ENCODE measurements at places on chromosomes 4 and X.

DNA sequence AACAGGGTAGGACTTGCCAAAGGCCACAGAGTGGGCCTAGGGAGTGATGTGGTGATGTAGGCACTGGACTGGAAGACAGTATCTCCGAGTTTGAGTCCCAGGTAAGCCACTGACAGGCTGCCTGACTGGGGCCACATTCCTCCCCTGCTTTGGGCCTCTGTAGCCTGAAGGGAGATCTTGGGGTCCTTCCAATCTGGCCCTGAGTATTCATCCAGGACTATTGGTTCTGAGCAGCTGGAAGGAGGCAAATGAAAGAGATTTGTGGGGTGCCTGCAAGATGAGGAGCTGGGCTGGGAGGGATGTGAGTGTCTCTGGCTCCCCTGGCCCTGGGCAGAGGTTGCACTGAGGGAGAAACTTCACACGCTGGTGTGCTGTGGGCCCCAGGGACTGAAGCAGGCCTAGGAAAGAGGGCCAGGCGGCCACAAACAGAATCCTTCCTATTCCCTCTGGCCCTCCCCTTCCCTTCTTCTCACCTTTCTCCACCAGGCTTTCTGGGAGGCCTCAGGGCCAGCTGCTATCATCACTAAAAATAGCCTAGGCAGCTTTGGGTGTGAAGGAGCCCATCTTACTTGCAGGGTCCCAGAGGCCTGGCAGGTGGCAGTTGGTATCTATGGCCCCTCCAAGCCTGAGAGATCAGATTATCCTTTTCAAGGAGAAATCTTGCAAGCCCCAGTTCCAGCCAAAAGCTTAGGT lies 70.1 kb downstream of the PJA1 start:
- no peak for DNase-seq

GRCh38 chr4:163558539-163559044 lies 64.1 kb downstream of the TMA16 start:
- no peak for DNase-seq

DNA sequence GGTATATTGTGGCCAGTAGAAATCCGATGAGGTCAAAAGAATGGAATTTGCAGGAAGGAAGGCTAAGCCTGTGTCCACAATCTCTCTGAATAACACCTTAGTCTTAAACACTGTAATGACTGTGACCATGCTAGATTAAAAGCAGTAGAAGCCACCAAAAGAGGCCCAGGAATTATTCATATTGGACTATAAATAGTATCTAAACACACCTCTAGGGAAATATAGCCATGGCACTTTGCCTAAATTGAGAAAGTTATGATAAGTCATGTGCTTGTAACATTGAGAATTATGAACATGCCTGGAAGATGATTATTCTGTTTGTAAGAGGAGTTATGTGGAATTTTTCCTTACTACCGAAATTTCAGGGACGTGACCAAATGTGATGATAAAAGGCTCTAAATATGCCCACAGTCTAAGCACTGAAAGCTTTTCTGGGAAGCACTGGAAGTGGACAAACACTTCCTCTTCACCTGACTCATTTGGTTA lies 298.5 kb downstream of the KCTD8 start:
- DNase-seq, result no peak

DNA sequence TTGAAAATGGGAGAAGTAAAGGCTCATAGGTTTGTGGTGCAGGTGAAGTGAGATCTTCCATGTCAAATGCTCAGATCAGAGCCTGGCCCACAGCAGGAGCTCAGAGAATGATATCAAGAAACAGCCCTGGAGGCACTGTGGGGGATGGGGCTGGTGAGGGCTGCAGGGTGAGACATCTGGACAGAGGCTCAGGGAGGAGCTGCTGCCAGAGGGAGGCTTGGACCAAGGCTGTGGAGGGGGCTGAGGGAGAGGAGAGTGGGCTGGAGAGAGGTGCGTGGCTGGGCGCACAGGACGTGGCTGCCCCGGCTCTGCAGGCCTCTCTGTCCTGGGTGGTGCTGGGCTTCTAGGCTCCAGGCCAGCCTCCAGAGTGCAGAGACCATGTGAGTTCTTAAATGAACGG lies 5.6 kb downstream of the SORCS2 start:
- no peak for DNase-seq

GRCh38 chr4:57905965-57906364 lies 795.8 kb upstream of the IGFBP7 start:
- no peak for DNase-seq

- DNase-seq, result no peak
Observed at GRCh38 chr4:83413676-83414075, 41.9 kb downstream of the HELQ start.

- DNase-seq, result no peak
Observed at GRCh38 chr4:99722006-99722405, 64.4 kb upstream of the C4orf54 start.

- no peak for DNase-seq
Observed at GRCh38 chr4:71369536-71369935, 30.7 kb downstream of the SLC4A4 start.

GRCh38 chrX:35499071-35499862 lies 298.9 kb upstream of the MAGEB16 start:
- no peak for DNase-seq

- no peak for DNase-seq
Observed at GRCh38 chr4:76470064-76470463, 35.0 kb downstream of the SHROOM3 start.

DNA sequence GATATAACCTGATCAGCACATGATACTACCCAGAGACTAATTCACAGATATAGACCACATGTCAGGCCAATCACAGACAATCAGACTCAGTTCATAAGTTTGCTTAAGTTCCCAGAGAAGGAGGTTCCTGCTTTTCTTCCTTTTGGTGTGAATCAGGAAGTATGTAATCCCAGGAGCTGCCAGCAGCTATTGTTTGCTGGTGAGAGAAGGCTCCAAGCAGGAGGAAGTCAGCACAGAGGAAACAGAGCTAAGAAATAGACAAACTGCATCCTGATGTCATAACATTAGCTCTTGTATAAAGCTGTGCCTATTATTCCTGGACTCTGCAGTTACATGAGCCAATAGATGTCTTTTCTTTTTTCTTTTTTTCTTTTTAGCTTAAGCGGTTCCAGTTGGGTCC lies 50.9 kb downstream of the UCHL1 start:
- DNase-seq, result no peak

- DNase-seq, result no peak
Observed at GRCh38 chr4:67521506-67521905, 23.8 kb downstream of the CENPC start.

DNA sequence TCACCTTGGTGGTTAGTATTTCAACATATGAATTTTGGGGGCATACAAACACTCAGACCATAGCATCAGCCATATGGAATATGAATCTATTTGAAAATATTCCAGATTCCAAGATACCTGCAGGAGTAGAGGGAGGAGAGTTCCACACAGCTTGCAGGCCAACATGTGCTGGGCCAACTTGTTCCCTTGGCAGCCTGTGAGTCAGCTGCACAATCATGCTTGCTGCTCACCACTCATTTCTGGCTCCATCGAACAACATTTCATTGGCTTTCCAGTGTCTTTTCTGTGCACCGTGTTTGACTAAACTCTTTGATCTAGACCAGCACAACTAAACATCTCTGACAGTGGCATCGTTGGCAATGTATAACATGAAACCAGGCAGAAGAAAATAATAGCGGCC lies 282.5 kb upstream of the RASGEF1B start:
- no peak for DNase-seq

DNA sequence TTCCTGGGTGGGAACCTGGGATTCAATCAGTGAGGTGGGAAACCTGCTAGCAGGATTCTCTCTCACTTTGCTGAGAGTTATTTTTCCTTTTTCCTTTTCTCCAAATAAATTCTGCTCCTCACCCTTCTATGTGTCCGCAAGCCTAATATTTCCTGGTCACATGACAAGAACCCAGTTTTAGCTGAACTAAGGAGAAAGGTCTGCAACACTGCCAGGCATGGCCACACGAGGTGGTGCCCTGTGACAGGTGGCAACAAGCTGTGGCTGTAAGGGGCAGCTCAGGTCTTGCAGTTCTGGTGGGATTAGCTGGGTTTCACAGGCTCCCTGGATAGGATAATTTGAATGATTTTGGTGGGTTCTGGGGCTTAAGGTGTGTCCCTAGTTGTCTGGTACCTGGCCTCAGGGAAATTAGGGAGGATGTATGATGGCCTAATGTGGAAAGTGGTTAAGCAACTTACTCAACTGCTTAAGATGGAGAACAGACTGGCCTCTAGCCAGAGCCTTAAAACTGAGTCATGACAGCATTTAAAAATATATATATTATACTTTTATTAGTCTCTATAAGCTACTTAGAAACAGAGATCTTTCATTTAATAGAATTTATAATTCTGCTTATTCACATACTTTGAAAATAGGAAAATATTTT lies 215.0 kb downstream of the IL15 start:
- no peak for DNase-seq

GRCh38 chr4:139975830-139976272 lies 178.1 kb downstream of the MAML3 start:
- no peak for DNase-seq

GRCh38 chrX:102129473-102129872 lies 4.0 kb downstream of the TCEAL2 start:
- DNase-seq, result no peak

DNA sequence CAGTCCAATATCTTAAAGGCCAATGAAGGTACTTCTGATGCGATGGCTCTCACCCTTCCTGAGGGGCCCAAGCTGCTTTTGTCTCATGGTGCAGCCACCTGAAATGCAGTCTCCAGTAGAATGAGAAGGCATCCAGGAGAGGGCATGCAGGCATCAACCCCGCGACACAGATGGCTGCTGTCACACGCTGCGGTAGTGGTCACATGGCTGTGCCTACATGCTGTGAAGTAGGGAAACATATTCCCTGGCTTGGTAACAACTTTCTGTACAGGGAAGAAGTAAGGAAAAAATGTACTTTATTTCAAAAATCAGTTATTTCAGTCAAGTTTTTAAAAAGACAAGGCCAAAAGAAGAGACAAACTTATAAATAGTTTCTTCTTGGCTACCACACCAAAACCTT lies 139.9 kb downstream of the TRIML1 start:
- no peak for DNase-seq

GRCh38 chr4:95421869-95422268 lies 126.9 kb downstream of the UNC5C start:
- no peak for DNase-seq

- no peak for DNase-seq
Observed at GRCh38 chr4:183181081-183181480, 82.0 kb downstream of the WWC2 start.

DNA sequence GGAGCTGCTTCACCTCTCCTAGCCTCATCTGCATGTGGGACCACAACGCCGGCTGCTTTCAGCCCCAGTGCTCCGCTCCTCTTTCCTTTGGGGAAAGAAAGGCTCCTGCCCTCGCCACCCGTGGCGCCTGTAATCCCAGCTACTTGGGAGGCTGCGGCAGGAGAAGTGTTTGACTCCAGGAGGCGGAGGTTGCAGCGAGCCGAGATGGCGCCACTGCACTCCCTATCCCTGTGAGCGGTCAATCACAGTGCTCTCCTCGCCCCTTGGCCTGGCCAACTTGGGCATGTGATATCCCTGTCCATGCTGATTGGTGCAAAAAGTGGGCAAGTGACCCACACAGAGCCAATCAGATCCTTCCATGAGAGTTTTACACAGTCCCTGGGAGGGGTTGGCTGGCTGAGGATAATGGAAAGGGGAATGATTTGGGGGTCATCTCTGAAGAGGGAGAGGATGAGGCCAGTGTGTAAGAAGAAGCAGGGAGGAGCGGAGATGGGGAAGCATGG lies 56.2 kb downstream of the WFS1 start:
- no peak for DNase-seq

GRCh38 chr4:182770259-182770995 lies 146.8 kb downstream of the DCTD start:
- DNase-seq, result no peak

DNA sequence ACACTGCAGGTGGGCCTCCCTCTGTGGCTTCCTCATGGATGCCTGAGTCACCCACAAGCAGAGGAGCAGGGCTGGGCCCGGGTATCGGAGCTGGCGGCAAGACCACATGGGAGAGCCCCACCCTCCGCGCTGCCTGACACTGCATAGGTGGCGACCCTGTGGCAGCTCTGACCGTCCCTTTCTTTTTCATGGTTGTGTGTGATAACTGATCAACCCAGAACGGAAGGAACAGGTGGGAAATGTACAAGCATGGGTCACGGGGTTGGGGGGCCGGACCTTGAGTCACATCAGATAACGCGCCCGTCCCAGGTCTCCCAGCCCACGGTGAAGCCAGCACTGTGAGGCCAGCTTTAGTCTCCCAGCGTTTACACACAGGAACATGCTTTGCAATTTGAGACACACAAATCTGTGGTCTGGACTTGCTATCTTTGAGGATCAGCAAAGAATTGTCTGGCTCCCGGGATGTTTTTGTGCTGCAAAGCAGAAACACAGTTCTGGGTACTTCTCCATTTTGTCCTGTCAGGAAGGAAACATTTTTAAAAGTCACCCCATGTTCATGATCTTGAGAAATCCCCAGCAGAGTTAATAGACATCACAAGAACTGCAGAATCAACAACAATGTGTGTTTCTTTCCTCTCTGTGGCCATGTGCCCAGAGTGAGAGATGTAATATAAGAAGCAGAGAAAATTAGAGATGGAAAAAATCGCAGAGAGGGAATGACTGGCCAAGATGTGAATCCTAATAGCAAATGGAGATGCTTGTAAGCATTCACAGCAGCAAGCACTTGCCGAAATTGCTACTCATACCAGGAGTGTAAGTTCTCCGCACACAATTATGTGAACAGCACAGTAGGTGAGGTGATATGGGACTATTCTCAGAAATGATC lies 70.1 kb upstream of the CBR4 start:
- no peak for DNase-seq

DNA sequence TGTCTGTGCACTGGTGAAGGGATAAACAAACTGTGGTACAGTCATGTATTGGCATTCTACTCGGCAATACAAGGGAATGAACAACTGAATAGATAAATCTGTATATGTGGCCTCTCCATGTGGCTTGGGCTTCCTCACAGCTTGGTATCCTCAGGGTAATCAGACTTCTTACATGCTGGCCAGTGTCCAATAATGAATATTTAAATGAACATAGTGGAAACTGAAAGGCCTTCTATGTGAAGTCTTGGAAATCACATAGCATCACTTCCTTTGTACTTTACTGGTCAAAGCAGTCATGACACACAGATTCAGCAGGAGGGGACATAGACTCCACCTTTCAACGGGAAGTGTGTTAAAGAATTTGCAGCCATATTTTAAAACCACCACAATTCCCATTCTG lies 33.4 kb upstream of the GPR101 start:
- DNase-seq, result no peak

DNA sequence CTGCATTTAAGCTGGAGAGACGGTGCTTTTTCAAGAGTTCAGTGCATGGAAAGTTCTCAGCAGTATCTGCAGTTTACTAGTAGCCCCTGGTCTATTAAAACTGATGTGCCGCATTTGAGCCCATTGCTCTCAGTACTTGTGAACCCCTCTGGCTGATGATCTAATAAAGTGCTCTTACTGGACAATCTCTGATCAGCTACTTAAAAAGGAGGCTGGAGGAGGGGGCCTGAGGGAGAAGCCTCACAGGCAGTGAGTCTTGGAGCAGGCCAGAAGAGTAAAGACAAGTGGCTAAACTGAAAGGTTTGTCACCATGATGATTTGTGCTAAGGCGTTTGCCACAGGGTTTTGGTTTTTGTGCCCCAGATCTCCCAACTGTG lies 138.5 kb downstream of the ARX start:
- no peak for DNase-seq
